Activated CD8-positive, alpha-beta T cell treated with anti-CD3 and anti-CD28 coated beads, Interleukin-2, amount 10 ng/mL, durations not matched to agents 7 days and 5 days (primary cell): ENCODE measurements at places on chromosomes 7 and 10.

DNA sequence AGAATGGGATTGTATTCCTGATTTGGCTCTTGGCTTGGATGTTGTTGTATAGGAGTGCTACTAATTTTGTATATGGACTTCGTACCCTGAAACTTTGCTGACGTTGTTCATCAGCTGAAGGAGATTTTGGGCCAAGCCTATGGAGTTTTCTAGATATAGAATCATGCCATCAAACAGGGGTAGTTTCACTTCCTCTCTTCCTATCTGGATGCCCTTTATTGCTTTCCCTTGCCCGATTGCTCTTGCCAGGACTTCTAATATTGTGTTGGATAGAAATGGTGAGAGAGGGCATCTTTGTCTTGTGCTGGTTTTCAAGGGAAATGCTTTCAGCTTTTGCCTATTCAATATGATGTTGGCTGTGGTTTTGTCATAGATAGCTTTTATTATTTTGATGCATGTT, 92.3 kb downstream of the CCDC7 start:
- DNase-seq = no peak

DNA sequence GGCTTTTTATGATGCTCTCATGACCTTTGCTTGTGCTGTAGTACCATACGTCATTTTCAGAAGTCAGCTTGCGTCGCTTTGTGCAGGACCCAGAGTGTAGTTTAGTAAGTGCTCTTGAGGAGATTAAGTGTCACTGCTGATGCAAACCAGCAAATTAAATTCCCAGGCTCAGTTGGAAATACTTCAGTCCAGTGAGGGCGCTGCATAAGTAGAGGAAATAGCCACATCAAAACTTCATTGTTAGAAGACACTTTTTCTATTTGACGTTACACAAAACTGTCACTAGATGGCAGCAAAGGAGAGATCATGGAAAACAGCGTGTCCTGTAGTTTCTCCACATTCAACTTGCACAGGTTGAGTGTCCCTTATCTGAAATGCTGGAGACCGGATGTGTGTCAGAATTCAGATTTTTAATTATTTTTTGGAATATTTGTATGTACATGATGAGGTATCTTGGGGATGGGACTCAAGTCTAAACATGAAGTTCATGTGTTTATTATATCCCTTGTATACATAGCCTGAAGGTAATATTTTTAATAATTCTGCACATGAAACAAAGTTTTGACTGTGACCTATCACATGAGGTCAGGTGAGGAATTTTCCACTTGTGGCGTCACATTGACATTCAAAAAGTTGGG, 7.9 kb downstream of the ZNF22 start:
- DNase-seq = peak; percentile 55

DNA sequence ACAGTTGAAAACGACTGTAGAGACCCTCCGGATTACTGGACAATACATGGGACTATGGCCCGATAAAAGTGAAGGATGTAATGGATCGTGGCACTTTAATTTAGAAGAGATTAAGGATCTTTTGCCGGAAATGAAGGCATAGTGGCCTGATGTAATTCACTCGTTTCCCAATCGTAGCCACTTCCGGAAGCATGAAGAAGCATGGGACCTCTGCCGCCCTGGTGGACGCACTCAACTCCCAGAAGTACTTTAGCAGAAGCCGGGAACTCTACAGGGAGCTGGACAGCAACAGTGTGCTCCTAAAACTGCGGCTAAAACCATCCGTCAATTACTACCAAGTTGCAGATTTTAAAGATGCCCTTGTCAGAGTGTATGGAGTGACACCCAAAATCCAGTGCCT, 59.6 kb upstream of the NUPR2 start:
- no peak for DNase-seq

GRCh38 chr7:45211066-45211465, 53.5 kb downstream of the RAMP3 start:
- DNase-seq = no peak

DNA sequence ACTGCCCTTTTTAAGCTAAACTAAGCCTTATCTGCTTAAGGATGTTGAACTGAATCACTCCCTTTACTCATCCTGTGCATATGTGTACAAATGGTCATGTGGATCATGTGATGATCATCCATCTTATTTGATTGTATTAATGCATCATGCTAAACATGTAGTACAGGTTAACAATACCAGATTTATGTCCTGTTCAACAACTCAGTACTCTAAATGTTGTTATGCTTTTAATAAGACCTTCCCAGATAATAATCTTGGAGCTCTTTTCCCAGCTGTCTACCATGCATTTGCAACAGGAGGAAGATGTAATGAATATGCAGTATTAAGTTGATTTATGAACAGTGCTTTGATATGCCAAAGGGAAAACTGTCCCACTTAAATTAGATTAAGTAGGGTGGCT, 318.0 kb downstream of the BICC1 start:
- DNase-seq = no peak

DNA sequence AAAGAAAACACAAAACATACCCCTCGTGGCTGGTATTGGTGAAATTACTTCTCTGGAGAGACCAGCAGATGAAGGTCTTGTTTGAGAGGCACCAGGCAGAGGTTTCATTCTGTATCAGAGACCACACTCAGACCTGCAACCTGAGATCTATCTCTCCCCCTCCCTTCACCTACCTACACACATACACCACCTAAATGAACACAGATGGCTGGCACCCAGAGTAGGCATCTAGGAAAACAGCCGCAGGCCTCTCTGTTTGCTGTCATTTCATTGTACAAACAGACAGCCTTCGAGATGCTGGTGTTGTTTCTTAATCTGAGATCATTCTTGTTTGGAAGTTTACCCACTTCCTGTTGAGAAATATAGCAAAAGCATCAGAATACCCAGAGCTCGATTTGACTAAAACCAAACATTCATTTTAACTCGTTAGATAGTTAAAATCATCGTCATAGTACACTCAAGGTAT, 173.9 kb upstream of the SLC25A13 start:
- peak; percentile 24 for DNase-seq

GRCh38 chr10:22740180-22740579, 25.8 kb upstream of the PIP4K2A start:
- DNase-seq = no peak

DNA sequence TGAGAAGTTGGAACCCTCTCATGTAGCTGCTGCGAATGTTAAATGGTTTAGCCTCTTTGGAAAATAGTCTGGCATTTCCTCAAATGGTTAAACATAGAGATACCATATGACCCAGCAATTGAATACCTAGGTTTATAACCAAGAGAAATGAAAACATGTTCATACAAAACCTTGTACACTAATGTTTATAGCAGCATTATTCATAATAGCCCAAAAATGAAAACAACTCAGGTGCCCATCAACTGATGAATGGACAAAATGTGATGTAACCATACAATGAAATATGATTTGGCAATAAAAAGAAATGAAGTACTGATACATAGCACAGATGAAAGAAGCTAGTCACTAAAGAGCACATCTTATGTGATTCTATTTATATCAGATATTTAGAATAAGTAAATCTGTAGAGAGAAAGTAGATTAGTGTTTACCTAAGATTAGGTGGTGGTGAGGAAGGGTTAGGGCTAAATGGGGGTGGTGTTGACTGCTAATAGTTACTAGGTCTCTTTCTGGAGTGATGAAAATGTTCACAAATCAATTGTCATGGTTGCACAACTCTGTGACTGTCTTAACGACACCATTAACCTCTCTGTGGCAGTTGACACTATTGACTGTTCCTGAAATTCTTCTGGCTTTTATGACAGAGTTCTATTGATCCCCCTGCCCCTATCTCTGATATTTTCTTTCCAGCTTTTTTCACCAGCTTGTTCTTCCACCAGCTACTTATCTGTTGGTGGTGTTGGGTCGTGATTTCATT, 35.2 kb downstream of the VCL start:
- DNase-seq = no peak

GRCh38 chr7:32928785-32929298, 28.4 kb upstream of the FKBP9 start:
- no peak for DNase-seq

DNA sequence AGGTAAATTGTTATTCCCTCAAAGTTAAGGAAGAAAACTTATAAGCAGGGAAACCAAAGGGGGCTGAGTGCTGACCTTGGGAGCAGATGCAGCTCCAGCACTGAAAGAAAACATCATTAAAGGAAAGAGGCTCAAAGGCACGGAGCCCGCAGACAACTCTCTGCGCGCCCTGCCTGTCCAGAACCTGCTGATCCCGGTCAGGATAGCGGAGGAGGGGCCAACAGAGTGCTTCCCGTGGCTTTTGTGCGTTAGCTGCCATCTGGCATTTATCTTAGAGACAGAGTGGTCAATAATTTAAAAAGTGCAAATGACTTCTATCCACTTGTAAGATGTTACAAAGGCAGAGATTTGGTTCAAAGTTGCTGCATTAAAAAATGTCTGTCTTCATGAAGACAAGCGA, 162.1 kb downstream of the FANK1 start:
- DNase-seq = no peak

DNA sequence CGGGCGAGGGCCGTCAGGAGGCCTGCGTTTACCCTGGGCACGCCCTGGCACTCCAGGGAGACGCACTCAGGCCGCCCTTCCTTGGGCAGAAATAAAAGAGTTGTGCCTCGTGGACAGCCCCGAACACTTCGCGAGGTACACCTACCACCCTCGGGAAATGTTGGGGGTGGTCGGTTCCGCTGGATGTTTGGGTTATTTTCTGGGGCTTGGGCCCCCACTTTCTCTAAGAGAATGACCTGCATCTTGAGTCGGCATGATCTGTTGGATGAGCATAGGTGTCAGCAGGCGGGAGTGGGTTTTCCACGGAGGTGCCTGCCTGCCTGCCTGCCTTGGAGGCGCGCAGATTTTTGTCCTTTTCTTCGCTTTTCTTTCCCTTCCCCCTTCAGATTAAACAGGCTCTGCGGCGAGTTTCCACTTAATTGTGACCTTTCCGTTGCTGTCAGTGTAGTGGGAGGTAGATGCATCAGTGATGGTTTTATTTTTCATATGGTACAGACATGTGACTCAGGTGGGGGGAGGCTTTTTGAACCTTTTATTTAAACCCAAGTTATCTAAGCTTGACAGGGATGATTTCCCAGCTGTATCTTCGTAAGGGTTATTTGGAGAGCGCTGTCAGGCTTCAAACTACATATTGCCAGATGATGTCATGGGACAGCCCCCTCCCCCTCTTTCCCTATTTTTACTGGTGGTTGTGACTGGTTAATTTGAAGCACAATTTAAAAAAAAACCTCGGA, 661 bp downstream of the HECTD2 start:
- DNase-seq = peak; percentile 25

DNA sequence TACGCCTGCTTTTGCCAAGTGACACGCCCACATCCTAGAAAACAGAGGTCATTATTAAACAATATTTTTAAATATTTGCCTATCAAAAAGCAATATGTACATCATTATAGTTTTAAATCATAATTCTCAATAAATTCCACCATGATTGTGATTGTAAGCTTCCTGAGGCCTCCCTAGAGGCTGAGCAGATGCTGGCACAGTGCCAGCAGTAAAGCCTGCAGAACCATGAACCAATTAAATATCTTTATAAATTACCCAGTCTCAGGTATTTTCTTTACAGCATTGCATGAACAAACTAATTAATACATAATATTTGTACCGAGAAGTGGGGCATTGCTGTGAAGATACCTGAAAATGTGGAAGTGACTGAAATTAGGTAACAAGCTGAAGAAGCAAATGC, 174.7 kb upstream of the TMEM196 start:
- no peak for DNase-seq

DNA sequence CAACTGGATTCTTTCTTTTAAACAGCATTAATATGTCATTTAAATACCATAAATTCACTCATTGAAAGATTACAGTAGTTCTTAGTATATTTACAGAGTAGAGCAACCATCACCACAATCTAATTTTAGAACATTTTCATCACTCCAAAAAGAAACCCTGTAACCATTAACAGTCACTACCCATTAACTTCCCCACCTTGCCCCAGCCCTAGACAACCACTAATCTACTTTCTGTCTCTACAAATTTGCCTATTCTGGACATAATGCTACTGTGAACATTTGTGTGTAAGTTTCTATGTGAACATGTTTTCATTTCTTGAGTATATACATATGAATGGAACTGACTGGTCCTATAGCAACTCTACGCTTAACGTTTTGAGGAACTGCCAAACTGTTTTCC, 42.4 kb downstream of the P4HA1 start:
- DNase-seq = no peak

DNA sequence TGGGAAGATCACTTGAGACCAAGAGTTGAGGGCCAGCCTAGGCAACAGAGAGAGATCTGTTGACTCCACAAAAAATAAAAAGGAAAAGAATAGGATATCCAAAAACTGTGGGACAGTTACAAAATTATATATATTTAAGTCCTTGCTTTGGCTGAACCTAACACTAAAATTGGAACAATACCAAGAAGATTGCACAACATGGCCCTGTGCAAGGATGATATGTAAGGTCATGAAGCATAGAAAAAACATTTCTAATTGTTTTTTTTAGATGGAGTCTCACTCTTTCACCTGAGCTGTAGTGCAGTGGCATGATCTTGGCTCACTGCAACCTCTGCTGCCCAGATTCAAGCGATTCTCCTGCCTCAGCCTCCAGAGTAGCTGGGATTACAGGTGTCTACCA, 139.0 kb downstream of the TPST1 start:
- DNase-seq = no peak

- no peak for DNase-seq
Observed at GRCh38 chr7:74655768-74656440, 1.6 kb upstream of the GTF2I start.

- no peak for DNase-seq
Observed at GRCh38 chr7:123410273-123410904, 124.0 kb downstream of the IQUB start.

DNA sequence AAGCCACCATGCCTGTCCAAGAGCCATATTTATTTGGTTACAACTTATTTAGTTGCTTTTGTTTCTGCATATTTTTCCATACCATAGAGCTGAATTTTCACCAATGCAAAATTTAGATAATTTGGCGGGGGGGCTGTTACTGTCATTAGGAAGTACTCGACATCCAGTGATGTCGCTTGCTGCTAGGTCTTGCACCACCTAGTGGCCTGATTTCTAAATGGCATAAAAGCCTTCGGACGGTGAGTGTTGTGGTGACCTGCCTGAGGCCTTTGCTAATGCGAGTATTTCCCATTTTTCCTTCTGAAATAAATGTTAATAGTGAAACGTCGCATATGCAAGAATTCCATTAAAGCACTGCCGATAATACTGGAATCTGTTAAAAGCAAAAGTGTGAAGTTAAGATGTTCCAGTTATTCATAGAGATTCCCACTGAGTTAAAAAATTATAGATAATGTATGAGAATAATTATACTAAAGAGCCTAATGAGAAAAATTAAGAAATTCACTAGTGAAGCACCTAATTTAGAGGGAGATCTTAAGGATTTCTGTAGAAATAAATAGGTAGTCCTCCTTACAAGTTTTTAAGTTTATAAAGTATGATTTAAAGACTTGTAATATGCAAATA, 86.1 kb upstream of the DNAJB6 start:
- peak; percentile 69 for DNase-seq

- DNase-seq = no peak
Observed at GRCh38 chr10:36717118-36717517, 408.3 kb upstream of the ANKRD30A start.

DNA sequence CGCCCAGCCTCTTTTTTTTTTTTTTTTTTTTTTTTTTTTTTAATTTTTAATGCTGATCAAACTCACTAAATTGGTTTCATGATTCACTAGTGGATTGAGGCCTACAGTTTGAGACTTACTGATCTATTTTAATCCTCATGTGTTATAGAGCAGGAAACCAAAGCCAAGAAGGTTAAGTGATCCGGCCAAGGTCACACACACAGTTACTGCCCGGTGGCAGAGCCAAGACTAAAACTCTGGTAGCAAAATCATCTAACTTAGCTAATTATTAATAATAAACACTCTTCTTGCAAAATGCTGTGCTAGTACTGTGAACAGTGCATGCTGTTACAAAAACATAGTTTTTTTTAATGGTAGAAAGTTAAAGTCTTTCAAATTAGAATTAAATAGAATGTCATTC, 188.3 kb upstream of the NFE2L3 start:
- DNase-seq = no peak
